Neural crest cell (in vitro differentiated cells): ENCODE measurements at places on chromosomes 6 and 20.

GRCh38 chr6:119348748-119349360, 707 bp downstream of the MAN1A1 start:
- no peaks in the 10 kb centered on the region for H3K36me3 ChIP-seq
- H3K4me3 ChIP-seq, result peak overlapping the region; percentile 83
- peaks cover 10% of the 10 kb centered on the region for H3K4me1 ChIP-seq

GRCh38 chr20:62659488-62660239, 17.4 kb downstream of the SLCO4A1 start:
- H3K4me1 ChIP-seq, result peaks cover 17% of the 10 kb centered on the region
- H3K27ac ChIP-seq, result peak overlapping the region; percentile 57
- no peaks in the 10 kb centered on the region for H3K36me3 ChIP-seq

GRCh38 chr6:36728289-36729160, 30.9 kb downstream of the RAB44 start:
- H3K36me3 ChIP-seq, result no peaks in the 10 kb centered on the region
- peaks cover 29% of the 10 kb centered on the region for H3K4me1 ChIP-seq
- no peak overlapping the region for H3K27ac ChIP-seq
- no peak overlapping the region for H3K4me3 ChIP-seq
- no peak for DNase-seq

- no peak overlapping the region for H3K4me3 ChIP-seq
- DNase-seq, result no peak
- peaks cover 19% of the 10 kb centered on the region for H3K4me1 ChIP-seq
- no peaks in the 10 kb centered on the region for H3K36me3 ChIP-seq
- peaks cover 100% of the 10 kb centered on the region for H3K27me3 ChIP-seq
These were observed 77.8 kb downstream of the NCR2 start for GRCh38 chr6:41413250-41413649.

- no peak for DNase-seq
- no peak overlapping the region for H3K4me3 ChIP-seq
- no peak overlapping the region for H3K27ac ChIP-seq
- no peaks in the 10 kb centered on the region for H3K4me1 ChIP-seq
These were observed 203.2 kb downstream of the ANKRD60 start for GRCh38 chr20:58025233-58025632.

GRCh38 chr20:40494248-40494647, 194.8 kb downstream of the MAFB start:
- no peaks in the 10 kb centered on the region for H3K4me1 ChIP-seq
- no peaks in the 10 kb centered on the region for H3K36me3 ChIP-seq
- H3K4me3 ChIP-seq, result no peak overlapping the region
- DNase-seq, result no peak
- no peak overlapping the region for H3K27ac ChIP-seq

- no peak overlapping the region for H3K27ac ChIP-seq
- no peak for DNase-seq
- no peak overlapping the region for H3K4me3 ChIP-seq
- H3K36me3 ChIP-seq, result no peaks in the 10 kb centered on the region
- H3K27me3 ChIP-seq, result peaks cover 22% of the 10 kb centered on the region
These were observed 41.6 kb downstream of the CGA start for GRCh38 chr6:87053312-87053711.

DNA sequence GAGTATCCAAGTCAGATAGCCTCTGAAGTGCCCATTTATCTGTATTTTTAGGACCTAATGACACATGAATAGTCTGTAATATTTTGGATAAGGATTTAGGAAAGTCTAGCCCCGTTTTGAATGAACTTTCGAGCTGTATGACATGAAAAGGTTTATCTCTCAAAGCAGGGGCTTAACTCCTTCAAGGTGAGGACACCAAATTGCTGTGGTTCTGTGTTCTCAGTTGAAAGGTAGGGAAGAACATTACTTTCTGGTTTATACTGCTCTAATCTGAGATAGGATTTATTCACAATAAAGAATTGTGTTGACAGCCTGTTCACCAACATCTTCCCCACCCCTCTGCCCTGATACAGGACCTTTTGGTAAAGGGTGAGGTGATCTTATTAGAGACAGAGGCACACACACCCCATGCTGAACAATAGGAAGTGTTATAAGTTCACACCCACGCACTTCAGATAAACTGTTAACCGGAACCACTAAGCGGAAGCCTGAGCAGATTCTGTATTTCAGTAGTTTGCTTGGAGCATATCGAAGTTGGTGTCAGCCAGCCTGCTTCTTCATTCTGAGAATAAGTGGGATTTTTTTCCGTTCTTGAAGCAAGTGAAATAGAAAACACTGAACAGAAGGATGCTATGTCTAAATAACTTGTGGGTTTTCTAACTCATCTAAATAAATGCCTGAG, 223.3 kb downstream of the TMEM242 start:
- no peaks in the 10 kb centered on the region for H3K27me3 ChIP-seq
- H3K27ac ChIP-seq, result peak overlapping the region; percentile 20
- no peak for DNase-seq
- H3K4me1 ChIP-seq, result peaks cover 47% of the 10 kb centered on the region
- no peak overlapping the region for H3K4me3 ChIP-seq
- H3K36me3 ChIP-seq, result peaks cover 10% of the 10 kb centered on the region

- no peaks in the 10 kb centered on the region for H3K27me3 ChIP-seq
- DNase-seq, result no peak
- H3K4me3 ChIP-seq, result peak overlapping the region; percentile 81
- peaks cover 32% of the 10 kb centered on the region for H3K4me1 ChIP-seq
- H3K27ac ChIP-seq, result peak overlapping the region; percentile 3
These were observed 400 bp upstream of the SMAP1 start for GRCh38 chr6:70667256-70667710.

- no peaks in the 10 kb centered on the region for H3K27me3 ChIP-seq
- peaks cover 63% of the 10 kb centered on the region for H3K4me1 ChIP-seq
These were observed 4.5 kb downstream of the GJA1 start for GRCh38 chr6:121439926-121440325.

DNA sequence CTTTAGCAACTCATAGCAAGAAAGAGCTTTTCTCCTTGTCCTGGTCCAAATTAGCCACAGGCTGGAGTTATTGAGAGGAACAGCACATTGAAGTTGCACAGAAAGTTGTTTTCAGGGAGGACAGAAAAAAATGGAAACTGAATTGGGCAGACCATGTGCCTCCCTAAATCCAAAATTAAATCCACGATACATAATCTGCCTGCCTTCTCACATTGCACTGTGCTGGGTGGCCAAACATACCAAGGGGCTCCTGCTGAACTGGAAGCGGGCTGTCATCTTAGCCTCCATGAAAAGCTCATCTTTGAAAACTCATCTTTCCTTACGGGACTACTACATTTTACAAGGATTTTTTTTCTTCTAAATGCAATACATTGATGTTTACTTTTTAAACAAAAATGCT, 59.9 kb downstream of the TNFAIP3 start:
- DNase-seq, result no peak
- peaks cover 10% of the 10 kb centered on the region for H3K4me1 ChIP-seq
- no peak overlapping the region for H3K27ac ChIP-seq
- H3K27me3 ChIP-seq, result no peaks in the 10 kb centered on the region
- no peak overlapping the region for H3K4me3 ChIP-seq

- no peak overlapping the region for H3K27ac ChIP-seq
- DNase-seq, result no peak
- no peaks in the 10 kb centered on the region for H3K4me1 ChIP-seq
- H3K4me3 ChIP-seq, result no peak overlapping the region
These were observed 59.9 kb upstream of the TINAG start for GRCh38 chr6:54248319-54248718.

DNA sequence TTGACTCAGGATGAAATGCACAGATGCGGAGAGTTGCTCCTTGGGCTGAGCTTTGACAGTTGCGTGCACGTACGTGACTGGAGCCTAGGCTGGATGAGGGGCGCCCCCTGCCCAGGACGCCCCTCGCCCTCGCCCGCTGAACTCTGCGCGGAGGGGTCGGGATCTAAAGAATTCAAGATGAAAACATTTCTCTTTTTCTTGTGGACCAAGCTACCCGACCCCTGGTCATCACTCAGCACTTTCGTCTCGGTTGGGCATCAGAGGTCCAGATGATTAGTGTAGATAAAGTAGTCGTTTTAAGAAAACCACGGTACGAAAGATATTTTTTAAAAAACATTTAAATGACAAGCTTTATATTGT, 700 bp downstream of the DTD1 start:
- DNase-seq, result no peak
- H3K36me3 ChIP-seq, result peaks cover 2% of the 10 kb centered on the region
- peaks cover 27% of the 10 kb centered on the region for H3K4me1 ChIP-seq
- H3K27ac ChIP-seq, result peak overlapping the region; percentile 91

DNA sequence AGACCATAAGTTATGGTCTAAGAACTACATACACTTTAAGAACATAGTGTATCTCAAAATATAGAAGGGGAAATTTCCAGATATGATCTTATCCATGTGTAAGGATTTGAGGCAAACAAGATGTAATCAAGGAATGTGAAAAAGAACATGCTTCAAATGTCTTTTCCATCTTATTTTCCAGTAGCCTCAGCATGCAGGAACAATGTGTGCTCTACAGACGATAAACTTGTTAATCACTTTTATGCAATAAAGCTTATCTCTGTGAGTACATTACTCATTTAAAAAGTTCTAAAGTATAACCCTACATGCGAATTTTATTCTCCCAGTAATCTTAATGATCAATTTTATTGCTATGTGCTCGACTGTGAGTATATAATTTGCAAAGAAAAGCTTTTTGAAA, 185.2 kb downstream of the ALDH8A1 start:
- no peaks in the 10 kb centered on the region for H3K27me3 ChIP-seq
- no peak overlapping the region for H3K27ac ChIP-seq
- peaks cover 3% of the 10 kb centered on the region for H3K4me1 ChIP-seq
